Sigmoid colon (tissue), 7 donors: ENCODE measurements at places on chromosomes 7 and 10. TPM values are rescaled to one million over a fixed set of nuclear protein-coding genes. Genes with fewer than 3 reads are reported as not detected.

TBXAS1 gene
- polyA plus RNA-seq = 13.4 TPM

GARIN1A gene
- 0.87 TPM for polyA plus RNA-seq

SPDYE11 gene
- not detected for polyA plus RNA-seq

NXPH1 gene
- not detected for polyA plus RNA-seq
